Astrocyte of the spinal cord (primary cell): ENCODE measurements at places on chromosomes 11 and 22.
A peak's percentile ranks its signal among the peaks of the same experiment; 100 is the strongest.

- no peak for DNase-seq
These were observed 201.5 kb upstream of the LUZP2 start for GRCh38 chr11:24295360-24295759.

DNA sequence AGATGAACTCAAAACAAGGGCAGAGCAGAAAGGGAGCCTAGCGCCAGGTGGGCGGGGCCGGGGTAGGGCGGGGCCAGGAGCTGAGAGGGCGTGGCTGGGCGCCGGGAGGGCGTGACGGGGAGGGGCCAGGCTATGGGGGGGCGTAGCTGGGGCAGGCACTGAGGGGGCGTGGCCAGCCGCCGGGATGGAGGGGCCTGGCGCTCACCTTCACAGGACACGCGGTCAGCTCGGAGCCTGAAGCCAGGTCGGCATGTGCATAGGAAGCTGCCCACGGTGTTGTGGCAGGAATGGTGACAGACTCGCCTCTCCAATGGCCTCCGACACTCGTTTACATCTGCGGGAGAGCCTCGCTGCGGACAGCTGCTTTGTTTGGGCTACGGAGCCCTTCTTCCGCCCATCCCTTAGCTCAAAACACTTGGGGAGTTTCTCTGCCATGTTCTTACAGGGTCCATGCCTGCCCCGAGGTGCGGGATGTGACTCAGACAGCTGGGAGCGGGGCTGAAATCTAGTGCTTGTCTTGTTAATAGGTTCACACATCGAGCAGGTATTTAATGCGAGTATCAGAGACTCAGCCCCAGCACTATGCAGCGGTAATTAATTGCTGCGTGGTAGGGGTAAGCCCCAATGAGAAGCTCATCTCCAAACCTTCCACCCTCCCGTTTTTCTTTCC is 13.4 kb downstream of the VWCE start:
- peak; percentile 32 for DNase-seq

- no peak for DNase-seq
These were observed 60.0 kb downstream of the ENTHD1 start for GRCh38 chr22:39833610-39834009.

GRCh38 chr11:88515002-88515401 is 177.5 kb upstream of the CTSC start:
- no peak for DNase-seq

GRCh38 chr11:106468531-106468930 is 391.1 kb downstream of the AASDHPPT start:
- no peak for DNase-seq

GRCh38 chr22:36768616-36769015 is 7.3 kb downstream of the IFT27 start:
- DNase-seq, result no peak

DNA sequence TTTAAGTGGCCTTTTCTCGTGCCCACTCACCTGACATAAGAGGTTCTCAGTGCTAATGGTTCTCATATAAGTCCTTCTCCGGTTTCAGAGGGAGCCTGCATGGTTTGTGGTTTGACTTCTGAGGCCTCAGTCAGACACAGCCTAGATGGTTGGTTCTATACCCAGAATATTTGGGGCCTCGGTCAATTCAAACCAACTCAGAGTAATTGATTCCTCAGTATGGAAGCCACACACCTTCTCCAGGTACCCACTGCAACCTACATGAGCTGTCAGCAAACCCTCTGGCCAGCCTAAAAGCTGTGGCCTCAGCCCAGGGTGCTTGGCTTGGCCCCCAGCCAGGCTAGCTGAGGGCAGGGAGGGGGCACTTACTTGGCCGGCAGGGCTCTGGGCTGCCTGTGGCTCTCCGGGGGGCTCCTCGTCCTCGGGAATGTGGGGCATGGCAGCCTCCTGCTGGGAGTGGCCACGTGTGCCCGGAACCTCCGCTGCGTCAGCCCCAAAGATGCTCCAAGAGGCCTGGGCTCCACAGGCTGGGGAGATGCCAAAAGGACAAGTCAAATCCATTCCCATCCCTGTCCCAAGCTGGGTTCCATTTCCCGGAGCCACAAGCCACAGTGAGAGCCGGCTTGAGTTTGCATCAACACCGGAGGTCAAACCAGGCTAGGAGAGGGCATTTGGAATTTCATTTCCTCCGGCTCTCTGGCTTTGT is 41.7 kb downstream of the IRAG1 start:
- DNase-seq, result peak; percentile 37

- DNase-seq, result peak; percentile 3
These were observed 93.4 kb upstream of the SEPTIN5 start for GRCh38 chr22:19620742-19621371.

GRCh38 chr11:130804306-130805076 is 111.8 kb downstream of the SNX19 start:
- no peak for DNase-seq

- DNase-seq, result peak; percentile 18
These were observed 1995.6 kb upstream of the RAG2 start for GRCh38 chr11:38593649-38594048.

- no peak for DNase-seq
These were observed 221.4 kb downstream of the C11orf91 start for GRCh38 chr11:33479231-33479630.
